ENCODE measurements at places on chromosomes 13 and 19.

- DNase-seq, result no peak
Measured at GRCh38 chr19:17103177-17103576, 27.6 kb downstream of the MYO9B start.

GRCh38 chr19:29040951-29041350, 172.0 kb downstream of the UQCRFS1 start:
- peak; percentile 39 for DNase-seq

GRCh38 chr13:113118261-113119021, 4.2 kb upstream of the F10 start:
- DNase-seq, result no peak

DNA sequence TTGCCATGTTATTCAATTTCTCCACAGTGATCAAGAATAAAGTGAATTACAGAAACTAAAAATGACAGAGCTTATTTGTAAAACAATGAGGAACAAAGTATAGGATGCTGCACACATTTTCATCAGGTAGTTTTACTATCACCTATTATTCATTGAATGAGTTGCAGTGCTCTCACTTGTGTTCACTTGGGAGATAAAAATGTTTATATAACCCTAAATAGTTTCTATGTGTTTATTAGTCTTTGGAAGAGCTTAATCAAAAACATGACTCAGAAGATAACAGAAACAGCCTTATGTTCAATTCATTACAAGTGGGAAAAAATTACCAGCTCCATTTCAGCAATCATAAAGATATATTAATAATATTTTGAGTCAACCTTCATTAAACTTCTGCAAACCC, 796.2 kb downstream of the SLITRK1 start:
- DNase-seq, result no peak

GRCh38 chr13:47420020-47420419, 523.2 kb upstream of the HTR2A start:
- DNase-seq, result no peak

- no peak for DNase-seq
Measured at GRCh38 chr13:109401891-109402290, 384.5 kb downstream of the IRS2 start.

- no peak for DNase-seq
Measured at GRCh38 chr19:33246709-33247440, 21.2 kb upstream of the SLC7A10 start.

GRCh38 chr13:52925775-52926285, 77.4 kb upstream of the PCDH8 start:
- DNase-seq, result peak; percentile 19

- DNase-seq, result no peak
Measured at GRCh38 chr13:59770451-59770850, 393.3 kb downstream of the DIAPH3 start.

GRCh38 chr19:46746281-46747057, at the start of gene STRN4:
Gene STRN4, minus strand, starts transcription at chr19:46746450. Its CDS starts 20 bp downstream, at chr19:46746430.
- peak; percentile 77 for DNase-seq

DNA sequence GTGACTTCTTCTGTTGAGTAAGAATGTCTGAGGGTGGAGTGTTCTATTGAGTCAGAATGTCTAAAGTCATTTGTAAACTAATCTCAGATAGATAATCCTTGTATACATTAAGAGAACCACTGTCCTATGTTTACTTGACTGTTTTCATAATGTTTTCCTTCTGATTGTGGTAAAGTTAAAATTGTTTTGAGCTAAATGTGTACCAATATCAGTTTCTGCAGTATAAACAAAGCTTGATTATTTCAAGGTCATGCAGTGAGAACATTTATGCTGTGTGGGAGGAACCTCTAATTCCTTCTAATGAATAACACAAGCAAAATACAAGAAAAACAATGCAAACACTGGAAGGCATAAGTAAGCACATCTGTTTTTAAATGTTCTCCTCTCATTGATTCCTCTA, 434.6 kb downstream of the FGF14 start:
- no peak for DNase-seq

DNA sequence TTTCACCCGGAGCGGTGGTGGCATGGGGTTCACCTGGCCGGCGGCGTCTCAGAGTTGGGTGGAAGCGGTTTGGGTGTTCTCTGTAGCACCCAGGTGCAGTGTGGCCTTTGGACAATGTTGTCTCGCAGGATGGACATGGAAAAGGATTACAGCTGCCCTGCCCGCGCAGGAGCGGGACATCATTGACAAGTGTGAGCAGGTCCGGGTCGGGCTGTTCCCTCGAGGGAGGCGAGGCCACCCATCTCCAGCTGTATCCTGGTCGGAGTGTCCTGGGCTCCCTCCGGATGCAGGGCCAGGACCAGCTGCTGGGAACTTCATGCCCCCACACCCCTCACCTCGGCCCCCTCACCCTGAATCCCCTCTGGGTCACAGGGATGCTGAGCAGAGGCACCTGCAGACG, 7.8 kb upstream of the ZNF14 start:
- DNase-seq, result no peak

- DNase-seq, result no peak
Measured at GRCh38 chr19:39818626-39819097, 15.3 kb downstream of the DYRK1B start.

DNA sequence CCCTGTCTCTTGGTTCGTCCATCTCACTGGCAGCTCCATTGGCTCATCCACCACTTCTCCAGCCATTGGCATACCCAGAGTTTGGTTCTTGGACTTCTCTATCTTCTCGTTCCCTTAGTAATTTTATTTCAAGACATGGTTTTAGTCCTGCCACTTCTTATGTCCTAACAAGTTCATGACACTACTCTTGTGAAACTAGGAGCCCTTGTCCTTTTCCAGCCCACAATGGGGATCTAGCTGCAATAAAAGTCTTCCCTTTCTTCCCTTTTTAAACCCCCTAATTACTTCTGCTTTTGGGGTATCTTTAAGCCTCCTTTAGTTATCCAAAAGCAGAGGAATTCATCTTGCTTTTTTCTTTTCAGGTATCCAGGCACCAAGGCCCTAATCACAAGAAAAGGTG, 2.9 kb upstream of the RCBTB2 start:
- DNase-seq, result no peak

GRCh38 chr13:71481501-71481900, 385.5 kb downstream of the DACH1 start:
- DNase-seq, result no peak

DNA sequence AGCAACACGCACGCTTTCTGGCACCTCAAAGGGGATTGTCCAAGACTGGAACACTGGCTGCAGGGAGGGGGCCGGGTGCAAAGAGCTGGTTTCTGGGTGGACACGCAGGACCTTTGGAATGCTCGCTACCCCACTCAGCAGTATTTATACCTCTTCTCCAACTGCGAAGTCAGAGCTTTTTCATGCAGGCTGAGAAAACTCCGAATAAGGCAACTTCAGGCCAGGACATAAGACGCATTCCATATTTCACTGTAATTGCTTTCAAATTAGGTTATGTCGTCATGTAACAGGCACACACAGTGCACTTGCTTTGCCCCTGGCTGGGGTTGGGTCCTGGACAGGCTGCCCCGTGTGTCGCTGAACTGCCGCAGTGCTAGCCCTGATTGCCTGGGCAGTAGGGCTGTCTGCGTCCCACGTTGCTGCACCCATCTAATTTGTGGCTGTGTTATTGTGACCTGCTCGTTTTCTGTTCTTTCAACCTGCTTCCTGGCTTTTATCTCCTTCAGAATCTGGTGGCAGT, 44.5 kb downstream of the ACTN4 start:
- DNase-seq, result no peak

DNA sequence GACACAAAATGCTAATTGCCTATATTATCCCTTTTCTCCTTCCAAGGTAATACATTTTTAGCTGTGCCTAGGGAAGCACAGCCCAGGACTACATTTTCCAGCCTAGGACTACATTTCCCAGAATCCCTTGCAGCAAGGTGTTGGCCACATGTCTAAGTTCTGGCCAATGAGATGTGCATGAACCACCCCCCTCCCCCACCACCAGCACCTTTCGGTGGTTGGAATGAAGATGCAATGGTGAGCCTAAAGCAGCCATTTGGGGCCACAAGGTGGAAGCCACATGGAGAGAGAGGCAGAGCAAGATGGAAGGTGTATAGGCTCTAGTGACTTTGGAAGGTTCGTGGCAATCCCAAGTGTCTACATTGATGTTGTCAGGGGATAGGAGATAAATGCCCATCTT, 16.2 kb downstream of the UNC13A start:
- no peak for DNase-seq

- no peak for DNase-seq
Measured at GRCh38 chr19:10758978-10759377, 41.1 kb downstream of the DNM2 start.

DNA sequence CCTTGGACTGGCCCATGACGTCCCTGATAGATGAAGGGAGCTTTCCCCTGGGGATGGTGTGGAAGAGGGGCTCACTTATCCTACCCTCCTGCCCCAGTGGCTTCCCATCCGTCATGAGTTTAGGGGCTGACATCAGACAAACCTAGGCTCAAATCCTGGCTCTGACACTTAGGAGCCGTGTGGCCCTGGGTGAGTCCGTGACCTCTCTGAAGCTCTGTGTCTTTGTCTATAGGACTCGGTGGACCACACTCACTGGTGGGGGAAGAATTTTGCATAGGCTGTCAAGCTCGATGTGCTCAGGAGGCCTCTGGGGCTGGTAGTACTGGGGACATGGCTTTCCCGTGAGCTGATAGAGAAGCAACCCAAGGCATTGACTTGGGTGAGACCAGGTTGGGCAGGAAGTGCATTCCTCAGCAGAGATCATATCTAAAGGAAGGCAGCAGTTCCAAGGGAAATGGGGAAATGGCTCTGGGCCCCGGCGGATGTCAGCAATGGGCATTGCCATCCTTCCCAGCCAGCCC, 17.4 kb upstream of the AP1M2 start:
- DNase-seq, result no peak

DNA sequence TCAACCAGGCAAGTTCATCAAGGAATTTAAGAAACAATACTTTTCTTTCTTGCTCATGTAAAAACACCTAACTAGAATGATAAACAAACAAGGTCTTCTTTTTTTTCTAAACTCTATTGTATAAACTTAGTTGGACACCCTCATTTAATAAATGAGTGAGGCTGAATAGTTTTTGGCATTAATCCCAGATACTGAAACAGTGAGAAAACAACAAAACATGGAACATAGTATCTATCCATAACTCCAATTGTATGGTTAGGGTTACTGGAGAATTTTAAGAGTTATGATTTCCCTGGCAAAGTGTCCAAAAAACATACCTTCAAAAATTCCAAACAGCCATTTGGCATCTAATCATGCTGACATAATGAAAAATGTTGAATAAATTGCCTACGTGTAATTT, 5.8 kb upstream of the POMP start:
- no peak for DNase-seq

DNA sequence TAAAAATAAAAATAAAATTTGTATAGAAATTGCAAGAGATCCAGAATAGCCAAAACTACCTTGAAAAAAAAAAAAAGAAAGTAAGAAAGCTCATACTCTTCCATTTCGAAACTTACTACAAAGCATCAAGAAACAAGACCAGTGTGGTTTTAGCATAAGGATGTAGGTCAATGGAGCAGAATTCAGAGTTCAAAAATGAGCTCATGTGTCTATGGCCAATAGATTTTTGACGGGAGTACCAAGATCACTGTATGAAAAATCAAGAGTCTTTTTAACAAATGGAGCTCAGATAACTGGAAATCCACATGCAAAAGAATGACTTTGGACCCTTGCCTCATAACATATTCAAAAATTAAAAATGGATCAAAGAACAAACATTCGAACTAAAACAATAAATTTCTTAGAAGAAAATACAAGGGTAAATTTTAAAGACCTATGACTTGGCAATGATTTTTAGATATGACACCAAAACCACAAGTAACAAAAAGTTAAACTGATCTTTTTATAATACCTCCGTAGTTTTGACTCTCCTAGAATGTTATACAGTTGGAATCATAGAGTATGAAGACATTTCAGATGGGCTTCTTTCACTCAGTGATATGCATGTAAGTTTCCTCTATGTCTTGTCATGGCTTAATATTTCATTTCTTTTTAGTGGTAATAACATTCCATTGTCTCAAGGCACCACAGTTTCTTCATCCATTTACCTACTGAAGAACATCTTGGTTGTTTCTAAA, 43.2 kb downstream of the KLF12 start:
- DNase-seq, result no peak

DNA sequence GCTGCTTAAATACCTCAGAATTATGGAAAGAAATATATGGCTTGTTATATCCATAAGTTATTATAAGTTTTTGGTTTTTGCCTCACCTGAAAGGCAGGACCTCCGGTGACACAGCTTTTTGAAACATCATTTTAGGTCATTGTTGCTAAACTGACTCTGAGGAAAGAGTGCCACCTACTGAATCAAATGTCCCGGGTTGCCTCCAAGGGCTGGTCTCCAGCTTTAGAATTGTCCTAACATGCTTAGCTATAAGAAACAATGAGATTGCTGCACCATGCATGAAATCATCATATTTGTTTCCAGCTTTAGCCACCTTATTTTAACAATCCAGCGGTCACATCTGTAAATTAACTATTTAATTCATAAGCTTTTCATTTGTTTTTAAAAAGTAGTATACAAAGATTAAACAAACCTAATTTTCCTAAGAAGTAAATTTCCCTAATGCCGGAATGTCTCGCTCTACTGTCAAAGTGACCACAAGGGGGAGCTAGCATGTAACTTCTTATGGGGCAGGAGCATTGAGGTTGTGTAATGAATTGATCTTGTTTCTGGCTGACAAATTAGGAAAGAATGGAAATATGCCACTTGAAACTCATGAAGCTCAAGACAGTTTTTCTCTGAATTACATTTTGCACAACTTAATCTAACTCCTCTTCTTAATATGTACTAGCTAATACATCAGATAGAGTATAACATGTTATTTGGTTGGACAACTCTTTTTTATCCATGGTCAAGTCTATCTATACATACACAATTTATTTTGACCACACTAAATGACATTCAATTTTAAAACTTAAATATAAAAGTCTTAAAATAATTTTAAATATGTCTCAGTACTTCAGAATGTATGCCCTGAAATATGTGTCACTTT, 6.7 kb upstream of the PCDH17 start:
- peak; percentile 59 for DNase-seq

DNA sequence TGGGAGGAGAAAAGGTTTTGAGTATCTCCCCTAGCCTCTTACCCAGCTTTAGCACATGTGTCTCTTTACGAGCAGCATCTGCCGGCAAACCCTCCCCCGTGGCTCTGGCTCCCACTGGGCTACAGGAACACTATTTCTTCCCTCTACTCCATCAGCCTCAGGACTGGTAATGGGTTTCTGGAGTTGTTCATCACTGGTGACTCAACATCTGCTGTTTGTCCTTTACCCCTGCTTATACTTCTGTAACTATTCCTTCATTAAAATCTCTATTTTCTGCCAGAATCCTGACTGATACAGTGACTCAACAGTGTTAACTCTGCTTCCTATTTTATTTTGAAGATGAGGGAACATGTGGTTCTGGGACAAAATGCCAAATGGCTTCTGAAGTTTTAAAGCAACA, 437.3 kb upstream of the HTR2A start:
- DNase-seq, result no peak

- no peak for DNase-seq
Measured at GRCh38 chr19:42151782-42152684, 19.8 kb upstream of the POU2F2 start.
